ENCODE measurements at places on chromosomes 11 and 22. TPM values are rescaled to one million over a fixed set of nuclear protein-coding genes. Genes with fewer than 3 reads are reported as not detected.
A peak's percentile ranks its signal among the peaks of the same experiment; 100 is the strongest.

- DNase-seq: no peak
These were observed 5.0 kb upstream of the APOL5 start for GRCh38 chr22:35712672-35713071.

ZW10 gene
- total RNA-seq: 23.3 TPM

DNA sequence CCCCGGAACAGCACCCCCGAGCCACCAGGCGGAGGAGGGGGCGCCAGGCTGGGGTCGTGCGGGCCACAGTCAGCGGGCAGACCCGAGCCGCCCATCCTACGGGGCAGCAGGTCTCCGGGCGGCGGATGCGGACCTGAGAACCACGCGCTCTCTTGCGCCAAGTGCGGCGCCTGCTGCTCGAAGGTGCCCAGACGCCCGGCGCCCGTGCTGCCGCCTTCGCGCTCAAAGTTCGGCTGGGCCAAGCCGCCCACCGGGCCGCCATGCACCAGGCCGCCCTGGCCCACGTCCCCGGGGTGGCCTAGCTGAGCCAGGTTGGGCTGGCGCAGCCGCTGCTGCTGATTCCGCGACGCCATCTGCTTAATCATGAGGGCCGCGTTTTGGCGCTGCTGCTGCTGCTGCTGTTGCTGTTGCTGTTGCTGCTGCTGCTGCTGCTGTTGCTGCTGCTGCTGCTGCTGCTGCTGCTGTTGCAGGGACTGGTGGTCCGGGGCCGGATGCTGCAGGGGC is 3.0 kb downstream of the MN1 start:
- no peak for DNase-seq

GRCh38 chr11:9799886-9800285 is 136.0 kb downstream of the SWAP70 start:
- no peak for DNase-seq

SLC5A1 gene
- not detected for total RNA-seq

PNPLA3 gene
- total RNA-seq: 0.39 TPM

GRCh38 chr11:118565051-118565450 is 680 bp downstream of the IFT46 start:
- DNase-seq: no peak

- no peak for DNase-seq
These were observed 3.7 kb upstream of the APLNR start for GRCh38 chr11:57240757-57241156.

OR4C13 gene
- total RNA-seq: not detected

DNA sequence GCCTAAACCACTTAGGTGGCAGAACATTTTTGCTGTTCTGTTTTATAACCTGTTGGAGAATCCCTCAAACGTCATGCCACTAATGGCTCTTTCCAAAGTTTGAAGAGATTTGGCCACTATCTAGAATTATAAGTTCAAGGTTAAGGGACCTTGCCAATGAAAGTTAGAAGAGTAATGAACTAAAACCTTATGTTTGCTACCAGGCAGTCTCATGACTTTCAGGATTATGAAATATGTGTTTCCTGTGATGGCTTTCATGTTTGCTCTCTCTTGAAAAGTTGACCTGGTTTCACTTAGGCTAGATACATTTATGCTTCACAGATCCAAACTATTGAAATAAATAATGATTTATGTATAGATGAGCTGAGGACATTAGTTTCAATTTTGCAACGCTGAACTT is 340.0 kb downstream of the LRRC4C start:
- DNase-seq: no peak

DNA sequence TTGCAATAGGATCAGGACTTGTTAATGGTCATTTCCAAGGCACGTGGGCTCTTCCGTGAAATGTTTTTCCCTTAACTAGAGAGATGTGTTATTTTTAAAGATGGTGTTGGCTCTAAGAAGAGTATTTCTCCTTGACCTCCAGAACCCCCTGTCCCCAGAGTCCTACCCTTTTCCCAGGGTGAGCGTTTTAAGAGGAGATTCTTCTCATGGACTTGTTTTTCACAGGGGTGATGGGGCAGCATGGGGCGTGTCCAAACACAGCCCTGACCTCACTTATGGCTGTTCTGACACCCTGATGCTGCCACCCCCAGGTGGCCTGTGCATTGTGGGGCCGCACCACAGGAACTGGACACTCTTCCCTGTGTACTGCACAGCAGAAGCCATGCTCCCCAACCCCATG is 335.7 kb downstream of the TBC1D22A start:
- DNase-seq: no peak

TENM4 gene
- not detected for total RNA-seq

DNA sequence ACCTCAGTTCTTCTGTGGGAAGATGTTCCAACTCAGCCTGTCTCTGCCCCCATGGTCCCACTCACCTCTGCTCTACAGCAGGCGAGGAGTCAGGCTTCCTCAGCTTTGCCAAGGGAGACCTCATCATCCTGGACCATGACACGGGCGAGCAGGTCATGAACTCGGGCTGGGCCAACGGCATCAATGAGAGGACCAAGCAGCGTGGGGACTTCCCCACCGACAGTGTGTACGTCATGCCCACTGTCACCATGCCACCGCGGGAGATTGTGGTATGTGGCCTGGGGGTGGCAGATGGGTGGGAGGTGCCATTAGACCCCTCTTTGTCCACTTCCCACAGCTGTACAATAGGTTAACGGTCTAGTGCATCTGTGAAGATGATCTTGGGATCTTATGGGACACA is 73.3 kb downstream of the MYO7A start:
- no peak for DNase-seq

DNA sequence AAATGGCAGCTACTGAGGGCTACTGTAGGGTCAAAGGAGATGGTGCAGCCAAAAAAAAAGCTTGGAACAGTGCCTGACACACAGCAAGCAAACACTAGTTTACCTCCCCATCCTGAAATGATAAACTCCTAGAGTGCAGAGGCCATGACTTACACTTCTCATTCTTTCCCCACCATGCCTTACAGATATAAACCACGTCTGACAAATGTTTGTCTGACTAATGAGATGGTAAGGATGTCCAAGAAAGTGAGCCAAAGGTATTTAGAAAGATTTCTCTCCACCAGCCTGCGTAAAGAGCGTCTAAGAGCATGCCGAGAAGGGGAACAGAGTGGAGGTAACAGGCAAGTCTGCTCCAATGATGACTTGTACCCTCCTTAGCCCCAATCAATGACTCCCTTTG is 99.0 kb downstream of the LARGE1 start:
- no peak for DNase-seq

BIK gene
- 3.3 TPM for total RNA-seq

GRCh38 chr22:37428649-37429586 is 1.6 kb upstream of the ELFN2 start:
- peak; percentile 59 for DNase-seq

LYVE1 gene
- not detected for total RNA-seq

DNA sequence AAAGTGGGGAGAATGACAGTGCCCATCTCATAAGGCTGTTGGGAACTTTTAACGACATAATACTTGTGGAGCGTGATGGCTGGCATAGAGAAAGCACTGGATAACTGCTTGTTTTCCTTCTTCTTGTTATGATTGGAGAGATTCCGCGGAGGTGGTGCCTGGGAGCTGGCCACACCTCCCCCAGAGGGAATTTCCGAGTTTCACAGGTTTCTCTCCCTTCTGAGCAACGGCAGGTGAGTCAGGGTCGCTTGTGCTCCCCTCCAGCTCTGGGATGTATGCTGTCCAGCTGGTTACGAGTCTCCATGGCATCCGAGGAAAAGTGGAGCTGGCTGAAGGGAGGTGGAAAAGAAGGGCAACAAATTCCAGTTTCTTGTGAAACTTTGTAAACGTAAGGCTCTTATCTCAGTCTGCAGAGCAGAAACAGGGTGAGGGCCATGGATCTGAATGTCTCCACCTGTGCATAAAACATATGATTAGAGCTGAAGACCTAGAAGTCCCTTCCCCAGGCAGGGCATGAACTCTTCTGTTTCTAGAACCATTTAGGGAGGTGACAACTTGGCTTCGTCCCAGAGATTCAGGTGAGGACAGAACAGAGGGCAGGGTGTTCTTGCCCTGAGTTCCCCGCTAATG is 10.0 kb upstream of the PLET1 start:
- no peak for DNase-seq

PRRG4 gene
- total RNA-seq: 0.87 TPM

GRCh38 chr22:33315954-33316353 is 257.8 kb upstream of the SYN3 start:
- DNase-seq: no peak

- DNase-seq: no peak
These were observed 368.6 kb downstream of the TBC1D22A start for GRCh38 chr22:47130883-47131631.

CYB561A3 gene
- total RNA-seq: 41.6 TPM

GRCh38 chr11:130721736-130722135 is 194.5 kb downstream of the SNX19 start:
- no peak for DNase-seq

All from activated naive CD8-positive, alpha-beta T cell treated with anti-CD3 and anti-CD28 coated beads for 36 hours (primary cell).